Nucleus accumbens (tissue), 56 donors: ENCODE measurements at places on chromosomes 1 and 21.

DNA sequence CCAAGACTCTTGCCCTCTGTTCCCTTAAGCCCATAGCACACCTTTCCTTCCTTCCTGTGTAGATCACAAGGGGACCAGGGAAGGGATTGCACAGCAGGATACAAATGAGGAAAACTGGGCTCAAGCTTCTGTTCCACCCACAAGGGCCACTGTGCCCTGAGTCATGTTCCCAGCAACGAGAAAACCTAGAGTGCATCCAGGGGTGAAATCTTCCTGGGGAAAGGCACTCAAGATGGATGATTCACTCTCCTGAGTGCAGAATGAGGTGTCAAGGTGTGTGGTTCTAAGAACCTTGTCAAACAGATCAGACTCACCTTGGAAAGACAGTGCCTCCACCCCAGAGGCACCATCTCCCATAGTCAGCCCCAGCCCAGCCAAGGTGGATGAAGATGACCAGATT is 40.7 kb upstream of the EYA3 start:
- no peak for DNase-seq

GRCh38 chr21:33300701-33301631 is 23.8 kb upstream of the IFNAR1 start:
- DNase-seq = no peak

DNA sequence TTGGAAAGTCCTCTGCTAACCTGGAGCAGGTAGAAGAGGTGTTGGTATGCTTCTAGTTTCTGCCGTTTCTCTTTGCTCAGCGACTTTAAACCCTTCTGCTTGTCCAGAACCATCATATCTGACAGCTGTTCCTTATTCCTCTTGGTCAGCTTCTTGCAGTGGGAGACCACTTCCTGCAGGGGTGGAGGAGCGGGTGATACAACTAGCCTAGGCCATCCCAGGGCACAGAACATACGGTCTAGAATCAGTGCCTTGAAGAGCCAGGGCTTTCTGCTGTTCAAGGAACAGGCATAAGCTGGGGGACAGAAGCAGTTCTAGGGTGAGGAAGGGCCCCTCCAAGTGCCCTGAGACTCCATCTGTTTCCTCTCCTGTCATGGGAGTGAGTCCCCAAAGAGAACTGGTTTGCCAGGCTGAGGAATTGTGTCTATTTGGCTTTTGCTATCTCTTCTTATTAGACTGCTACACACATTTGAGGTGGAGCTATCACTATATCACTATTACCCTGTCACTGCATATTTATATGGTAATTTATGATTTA is 32.5 kb downstream of the IQGAP3 start:
- no peak for DNase-seq

DNA sequence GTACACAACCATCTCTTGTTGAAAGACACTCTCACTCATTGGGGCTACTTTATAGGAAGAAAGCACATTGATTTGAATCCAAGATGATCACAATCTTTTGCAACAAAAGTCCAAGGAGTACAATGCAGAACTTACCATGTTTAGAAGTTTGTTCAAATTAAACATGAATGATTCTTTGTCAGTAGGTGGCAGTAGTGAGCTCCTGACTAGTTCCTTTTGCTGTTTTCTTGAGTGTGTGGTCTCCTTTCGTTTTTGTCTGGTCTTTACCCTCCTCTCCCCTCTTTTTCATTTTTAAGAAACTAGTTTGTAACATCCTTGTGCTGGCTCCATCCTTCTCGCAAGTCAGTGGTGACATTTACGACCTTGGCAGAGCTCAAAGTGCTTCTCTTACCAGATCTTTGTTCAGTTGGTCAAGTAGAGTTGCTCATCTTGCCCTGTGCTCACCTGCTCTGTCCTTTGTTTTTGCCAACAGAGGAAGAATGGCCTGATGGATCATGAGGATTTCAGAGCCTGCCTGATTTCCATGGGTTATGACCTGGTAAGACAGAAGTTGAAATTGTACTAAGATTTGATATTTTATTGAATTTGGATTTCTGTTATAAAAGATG is 35.7 kb upstream of the MTR start:
- DNase-seq = no peak

GRCh38 chr1:59738591-59739015 is 76.1 kb upstream of the HOOK1 start:
- no peak for DNase-seq

DNA sequence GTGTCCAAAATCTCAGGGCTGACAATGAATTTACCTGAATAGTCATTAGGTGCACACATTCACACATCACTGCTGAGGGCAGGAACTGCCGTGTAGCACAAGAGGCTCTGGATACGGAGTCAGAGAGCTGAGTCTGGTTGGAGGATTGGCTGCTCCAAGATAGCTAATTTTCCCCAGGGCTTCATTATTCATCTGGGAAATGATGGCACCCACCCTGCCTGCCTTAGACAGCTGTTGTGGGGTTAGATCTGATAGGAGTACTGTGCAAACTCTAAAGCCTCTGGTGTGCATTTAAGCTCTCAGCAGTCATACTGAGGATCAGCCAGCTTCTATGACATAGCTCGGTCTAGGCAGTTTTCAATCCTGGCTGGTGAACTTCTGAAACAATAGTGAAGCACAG is 67.0 kb downstream of the LMX1A start:
- no peak for DNase-seq

DNA sequence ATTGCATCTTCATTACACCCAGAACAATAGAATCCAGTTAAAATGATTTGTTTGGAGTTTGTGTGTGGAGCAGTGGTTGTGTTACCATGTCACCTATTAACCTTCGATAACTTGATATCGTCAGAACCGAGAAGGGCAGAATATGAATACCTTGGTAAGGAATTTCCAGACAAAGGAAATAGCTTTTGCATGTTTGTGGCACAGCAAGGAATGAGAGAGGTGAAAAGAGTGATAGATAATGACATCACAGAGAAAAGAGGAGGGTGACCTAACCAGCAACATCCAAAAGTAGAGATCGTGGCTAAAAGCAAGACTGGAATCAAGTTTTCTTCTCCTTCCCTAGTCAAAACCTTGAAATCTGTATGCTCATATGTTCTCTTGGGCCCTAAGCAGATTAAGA is 244.6 kb upstream of the NEGR1 start:
- no peak for DNase-seq

DNA sequence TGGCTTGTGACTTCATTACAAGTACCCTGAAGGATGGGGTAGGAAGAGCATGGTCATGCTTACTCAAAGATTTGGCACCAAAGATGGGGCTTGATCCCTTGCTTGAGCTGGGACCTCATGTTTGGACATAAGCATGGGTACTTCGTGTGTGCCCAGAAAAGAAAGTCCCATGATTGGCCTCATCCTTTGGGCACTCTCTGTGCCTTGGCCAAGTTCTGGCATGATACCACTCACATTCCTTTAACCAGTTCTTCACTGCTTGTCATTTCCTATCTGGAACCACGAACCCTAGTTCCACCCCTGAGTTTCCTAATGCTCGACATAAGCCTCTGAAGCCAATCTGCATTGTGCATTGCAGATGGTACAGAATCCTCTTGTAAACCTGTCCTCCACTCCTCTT is 107.0 kb downstream of the NAV1 start:
- no peak for DNase-seq

GRCh38 chr1:172622541-172622940 is 36.4 kb upstream of the FASLG start:
- DNase-seq = no peak

DNA sequence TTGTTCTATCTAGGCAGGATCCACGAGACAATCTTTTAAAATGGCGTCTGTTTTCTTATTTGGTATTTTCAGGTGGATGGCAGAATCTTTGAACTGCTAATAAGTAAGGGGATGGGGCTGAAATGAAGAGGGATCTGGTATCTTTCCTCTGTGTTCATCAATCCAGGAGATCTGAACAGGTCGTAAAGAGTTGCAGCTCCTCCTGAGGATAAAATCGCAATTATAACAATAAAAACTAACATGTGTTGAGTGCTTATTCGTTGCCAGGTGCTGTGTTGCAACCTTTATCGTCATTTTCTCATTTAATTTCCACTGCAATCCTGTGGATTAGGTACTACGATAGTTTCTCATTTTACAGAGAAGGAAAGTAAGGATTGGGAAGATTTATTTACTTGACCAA is 134.6 kb upstream of the DPYD start:
- DNase-seq = no peak

- DNase-seq = no peak
These were observed 1187.4 kb upstream of the NCAM2 start for GRCh38 chr21:19810779-19811178.

- DNase-seq = no peak
These were observed 84.1 kb upstream of the COX20 start for GRCh38 chr1:244751271-244751895.

- DNase-seq = peak; percentile 60
These were observed 3.7 kb downstream of the GPR37L1 start for GRCh38 chr1:202126426-202126825.

DNA sequence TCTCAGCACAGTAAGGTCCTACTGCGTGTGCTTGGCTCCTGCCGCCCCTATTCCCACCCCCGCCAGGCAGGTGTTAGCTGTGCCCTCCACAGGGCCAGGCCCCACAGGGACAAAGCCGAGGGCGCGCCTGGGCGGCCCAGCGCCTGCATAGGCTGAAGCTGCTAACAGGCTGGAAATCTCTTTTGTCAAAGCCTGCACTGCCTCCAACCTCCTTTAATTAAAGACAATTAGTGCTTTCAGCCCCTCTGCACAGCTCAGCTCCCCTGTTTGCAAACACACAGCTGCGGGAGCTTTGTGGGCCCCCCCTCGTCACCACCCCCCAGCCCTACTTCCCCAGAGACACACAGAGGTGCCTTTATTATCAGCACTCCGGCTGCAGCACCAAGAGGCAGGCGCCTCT is 95.9 kb downstream of the EPHB2 start:
- DNase-seq = peak; percentile 80

DNA sequence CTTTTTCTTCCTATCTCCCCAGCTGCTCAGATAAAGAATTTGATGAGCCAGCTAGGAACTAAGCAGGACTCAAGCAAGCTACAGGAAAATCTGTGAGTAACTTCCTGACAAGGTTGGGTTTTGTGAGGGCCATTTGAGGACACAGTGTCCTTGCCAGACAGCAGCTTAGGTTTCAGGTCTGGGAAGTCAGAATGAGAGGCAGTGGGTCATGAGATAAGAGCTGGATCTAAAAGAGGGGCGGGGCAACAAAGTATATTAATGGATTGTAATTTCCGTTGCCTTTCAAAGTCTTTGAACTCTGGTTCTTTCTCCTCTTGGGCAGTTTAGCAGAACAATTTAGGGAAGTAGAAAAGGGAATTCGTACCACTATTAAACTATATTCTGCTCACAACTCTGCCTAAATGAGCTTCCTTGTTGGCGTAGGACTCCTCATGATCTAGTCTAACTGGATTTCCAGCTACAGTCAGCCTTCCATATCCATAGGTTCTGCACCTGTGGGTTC is 16.6 kb downstream of the STX12 start:
- no peak for DNase-seq

- no peak for DNase-seq
These were observed 54.9 kb upstream of the RUNX3 start for GRCh38 chr1:24984800-24985522.

DNA sequence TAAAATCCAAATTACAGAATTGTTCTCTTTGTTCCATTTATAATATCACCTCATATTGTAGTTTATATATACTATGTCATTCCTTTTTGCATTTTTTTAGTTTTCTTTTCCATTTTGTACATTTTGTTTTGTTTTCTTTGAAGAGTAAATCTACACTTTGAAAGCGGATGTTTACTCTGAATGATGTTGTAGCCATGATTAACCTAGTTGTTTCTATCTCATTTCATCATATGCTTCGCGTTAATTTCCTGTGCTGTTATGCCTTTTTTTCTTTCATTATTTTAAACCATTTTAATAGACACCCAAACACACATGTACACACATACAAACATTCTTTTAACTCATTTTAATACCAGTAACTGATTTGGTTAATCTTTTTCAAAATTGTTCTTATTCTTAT is 5.3 kb downstream of the OR2T6 start:
- DNase-seq = no peak

GRCh38 chr1:43991476-43992231 is at the start of gene CCDC24:
Gene CCDC24 (plus strand): TSS chr1:43991599. CDS start chr1:43991879, 280 bp downstream.
- peak; percentile 61 for DNase-seq
